GM13977 (cell line): ENCODE measurements at places on chromosomes 3 and 15.

GRCh38 chr15:64643685-64644084 lies 131.7 kb downstream of the RBPMS2 start:
- DNase-seq: no peak

- DNase-seq: no peak
Measured at GRCh38 chr3:157360044-157360443, 76.6 kb upstream of the PTX3 start.

DNA sequence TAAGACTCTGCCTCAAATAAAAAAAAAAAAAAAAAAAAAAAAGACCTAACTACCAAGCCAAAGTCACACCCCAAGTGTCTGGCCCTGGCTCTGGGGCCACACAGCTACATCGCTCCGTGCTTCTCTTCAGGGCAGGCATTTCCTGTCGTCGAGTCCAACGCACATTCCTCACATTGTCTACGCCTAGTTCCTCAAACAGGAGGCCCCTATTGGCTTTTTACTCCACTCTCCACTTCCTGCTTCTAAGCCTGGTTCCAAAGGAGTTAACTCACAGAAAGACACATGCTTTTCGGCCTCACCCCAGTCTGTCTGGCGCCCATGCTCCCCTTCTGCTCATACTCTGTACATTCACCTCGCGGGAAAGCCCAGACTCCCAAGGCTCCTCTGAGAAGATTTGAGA lies 28.8 kb downstream of the KNG1 start:
- no peak for DNase-seq

- DNase-seq: no peak
Measured at GRCh38 chr15:26280281-26280680, 417.2 kb upstream of the ATP10A start.

DNA sequence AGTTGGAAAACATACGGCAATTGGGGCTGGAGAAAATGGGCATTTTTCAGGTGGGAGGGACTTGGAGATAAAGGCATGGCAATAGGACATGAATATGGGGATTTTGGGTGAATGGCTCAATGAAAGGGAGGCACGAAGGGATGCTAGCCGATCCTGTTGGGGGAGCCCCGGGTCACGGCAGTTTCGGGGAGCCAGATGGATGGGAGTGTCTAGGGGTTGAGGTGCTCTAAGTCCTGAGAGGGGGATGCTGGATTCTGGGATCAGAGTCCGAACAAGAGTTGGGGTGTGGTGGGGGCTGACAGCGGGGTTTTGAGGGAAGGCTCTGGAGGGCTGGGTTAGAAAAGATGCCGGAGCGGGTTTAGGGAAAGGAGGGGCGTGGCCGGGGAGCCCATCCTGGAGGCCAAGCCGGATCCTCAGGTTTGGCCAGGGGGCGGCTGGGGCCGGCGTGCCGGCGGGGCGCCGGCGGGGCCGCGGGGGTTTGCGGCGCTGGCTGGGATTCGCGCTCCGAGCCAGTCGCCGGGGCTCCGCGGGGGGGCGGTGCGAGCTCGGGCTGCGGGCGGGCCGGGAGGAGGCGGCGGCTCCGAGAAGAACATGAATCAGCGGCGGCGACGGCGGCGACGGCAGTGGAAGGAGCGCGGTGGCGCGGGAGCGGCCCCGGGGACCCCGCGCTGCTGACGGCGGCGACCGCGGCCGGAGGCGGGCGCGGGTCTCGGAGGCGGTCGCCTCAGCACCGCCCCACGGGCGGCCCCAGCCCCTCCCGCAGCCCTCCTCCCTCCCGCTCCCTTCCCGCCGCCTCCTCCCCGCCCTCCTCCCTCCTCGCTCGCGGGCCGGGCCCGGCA lies at the start of gene TYRO3:
Gene TYRO3, plus strand, starts transcription at position 813 of the 839 bp plus-strand sequence. CDS start 46 bp downstream, outside the sequence.
- DNase-seq: peak; percentile 88

DNA sequence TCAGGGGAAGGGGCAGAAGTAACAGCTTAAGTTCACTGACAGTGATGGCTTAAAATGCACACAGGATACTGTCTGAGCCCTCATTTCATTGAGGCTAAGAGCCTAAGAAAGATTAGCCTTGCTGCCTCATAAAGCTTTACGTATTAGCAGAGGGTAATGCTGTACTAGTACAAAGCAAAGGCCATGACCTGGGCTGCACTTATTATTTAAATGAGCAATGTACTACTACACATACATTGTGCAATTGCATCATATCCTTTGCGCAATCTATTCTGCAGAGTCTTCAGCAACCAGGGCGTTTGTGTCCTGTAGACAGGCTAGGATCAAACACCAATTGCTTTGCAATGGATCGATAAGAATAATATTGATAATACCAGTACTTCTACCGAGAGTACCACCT lies 221.8 kb downstream of the TPRG1 start:
- no peak for DNase-seq

DNA sequence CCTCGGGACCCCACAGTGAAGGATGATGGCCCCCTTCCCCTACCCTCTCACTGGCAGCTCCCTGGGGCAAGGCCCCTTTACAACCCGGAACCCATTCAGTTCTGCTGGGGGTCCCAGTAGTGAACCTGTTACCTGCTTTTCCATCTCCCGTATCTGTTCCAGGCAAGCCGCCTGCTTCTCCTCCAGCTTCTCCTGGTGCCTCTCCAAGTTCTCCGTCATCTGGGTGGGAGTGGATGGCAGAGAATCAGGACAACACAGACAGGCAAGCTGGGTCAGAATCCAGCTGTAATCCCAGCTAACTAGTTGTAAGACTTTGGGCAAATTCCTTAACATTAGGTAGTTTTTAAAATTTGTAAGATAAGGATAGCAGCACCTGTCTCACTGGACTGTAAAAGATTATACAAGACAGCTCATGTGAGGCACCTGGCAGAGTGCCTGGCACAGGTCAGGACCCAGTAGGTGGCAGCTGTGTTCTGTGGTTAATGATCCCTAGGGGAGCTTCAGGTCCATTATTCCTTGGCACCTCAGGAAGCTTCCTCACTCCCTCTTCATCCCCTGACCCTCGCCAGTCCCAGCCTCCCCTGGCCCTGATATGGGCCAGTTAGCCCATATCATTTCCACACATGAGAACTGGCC lies 6.4 kb upstream of the ANKRD63 start:
- no peak for DNase-seq

DNA sequence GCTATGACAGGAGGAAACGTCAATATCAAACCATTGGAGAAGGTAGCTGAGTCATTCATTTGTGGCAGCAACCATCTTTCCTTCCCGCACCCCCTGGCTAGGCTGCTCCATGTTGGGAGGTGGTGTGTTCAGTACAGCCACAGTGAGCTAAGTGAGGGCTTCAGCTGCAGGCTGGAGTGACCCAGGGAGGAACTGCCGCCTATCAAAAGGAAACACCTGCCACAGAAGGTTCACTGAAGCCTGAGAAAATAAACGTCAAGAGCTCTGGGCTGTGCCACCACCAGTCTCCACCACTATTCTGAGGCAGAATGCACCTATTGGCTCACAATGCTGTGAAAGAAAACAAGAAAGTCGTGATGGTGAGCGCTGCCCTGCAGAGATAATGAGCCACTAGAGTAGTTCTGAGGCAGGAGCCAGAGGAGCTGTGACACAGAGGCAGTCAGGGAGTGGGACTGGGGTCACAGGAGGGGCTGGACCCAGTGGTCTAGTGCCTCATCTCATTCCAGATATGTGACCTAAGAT lies 34.8 kb upstream of the CD47 start:
- no peak for DNase-seq

GRCh38 chr3:10512687-10513086 lies 7.3 kb upstream of the ATP2B2 start:
- no peak for DNase-seq

DNA sequence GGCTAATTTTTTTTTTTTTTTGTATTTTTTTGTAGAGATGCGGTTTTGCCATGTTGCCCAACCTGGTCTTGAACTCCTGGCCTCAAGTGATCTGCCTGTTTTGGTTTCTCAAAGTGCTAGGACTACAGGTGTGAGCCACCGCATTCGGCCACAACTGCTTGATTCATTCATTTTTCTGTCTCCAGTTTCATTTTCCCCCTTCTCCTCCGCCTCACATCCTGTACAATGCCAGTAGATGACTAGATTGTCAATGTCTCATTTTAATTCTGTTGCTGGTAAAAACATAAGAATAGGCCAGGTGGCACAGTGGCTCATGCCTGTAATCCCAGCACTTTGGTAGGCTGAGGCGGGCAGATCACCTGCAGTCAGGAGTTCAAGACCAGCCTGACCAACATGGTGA lies 12.0 kb upstream of the ZNF592 start:
- peak; percentile 77 for DNase-seq

GRCh38 chr3:63976872-63977200 lies 46.5 kb downstream of the PSMD6 start:
- no peak for DNase-seq

GRCh38 chr15:89155656-89156055 lies 65.7 kb downstream of the RLBP1 start:
- DNase-seq: no peak

GRCh38 chr15:31510057-31510456 lies 183.4 kb downstream of the KLF13 start:
- no peak for DNase-seq

DNA sequence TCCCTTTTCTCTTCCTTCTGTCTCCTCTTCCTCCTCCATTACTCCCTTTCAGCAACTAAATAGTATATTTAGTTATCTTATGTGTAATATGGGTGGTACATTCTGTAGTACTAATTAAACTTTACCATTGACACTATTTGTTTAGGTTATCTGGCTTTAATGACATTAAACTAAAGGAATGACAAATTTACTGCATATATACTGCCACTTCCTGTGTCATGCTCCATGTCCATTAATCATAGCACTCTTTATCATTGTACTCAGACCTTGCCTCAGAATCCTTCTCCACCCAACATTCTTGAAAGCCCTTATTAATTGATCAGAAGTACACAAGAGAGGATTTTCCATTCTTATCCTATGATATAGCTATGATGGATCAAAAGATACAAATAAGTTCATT lies 244.2 kb downstream of the NAALADL2 start:
- DNase-seq: no peak

DNA sequence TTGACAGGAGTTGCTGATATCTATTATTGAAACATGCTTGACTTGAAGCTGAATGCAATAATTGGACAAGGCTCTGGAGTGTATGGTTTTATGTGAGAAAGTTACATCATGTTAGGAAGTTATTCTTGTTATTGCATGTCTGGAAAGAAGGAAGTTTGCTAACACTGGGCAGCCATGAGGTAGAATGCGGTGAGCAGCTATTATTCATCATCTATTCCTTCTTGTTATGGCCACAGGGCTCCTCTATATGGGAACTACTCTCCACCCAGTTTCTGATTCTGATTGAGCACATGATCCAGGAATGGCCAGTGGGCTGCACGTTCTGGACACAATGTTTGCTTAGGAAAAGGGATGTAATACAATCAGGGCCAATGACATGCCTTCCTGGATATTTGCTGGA lies 37.8 kb upstream of the SCN5A start:
- no peak for DNase-seq

- no peak for DNase-seq
Measured at GRCh38 chr15:63420333-63420747, 38.7 kb upstream of the CA12 start.

GRCh38 chr3:49600781-49601180 lies 46.5 kb downstream of the BSN start:
- no peak for DNase-seq

GRCh38 chr3:63324621-63325020 lies 46.5 kb downstream of the SYNPR start:
- DNase-seq: no peak

GRCh38 chr3:48435774-48436476 lies 4.0 kb downstream of the CCDC51 start:
- DNase-seq: peak; percentile 87

DNA sequence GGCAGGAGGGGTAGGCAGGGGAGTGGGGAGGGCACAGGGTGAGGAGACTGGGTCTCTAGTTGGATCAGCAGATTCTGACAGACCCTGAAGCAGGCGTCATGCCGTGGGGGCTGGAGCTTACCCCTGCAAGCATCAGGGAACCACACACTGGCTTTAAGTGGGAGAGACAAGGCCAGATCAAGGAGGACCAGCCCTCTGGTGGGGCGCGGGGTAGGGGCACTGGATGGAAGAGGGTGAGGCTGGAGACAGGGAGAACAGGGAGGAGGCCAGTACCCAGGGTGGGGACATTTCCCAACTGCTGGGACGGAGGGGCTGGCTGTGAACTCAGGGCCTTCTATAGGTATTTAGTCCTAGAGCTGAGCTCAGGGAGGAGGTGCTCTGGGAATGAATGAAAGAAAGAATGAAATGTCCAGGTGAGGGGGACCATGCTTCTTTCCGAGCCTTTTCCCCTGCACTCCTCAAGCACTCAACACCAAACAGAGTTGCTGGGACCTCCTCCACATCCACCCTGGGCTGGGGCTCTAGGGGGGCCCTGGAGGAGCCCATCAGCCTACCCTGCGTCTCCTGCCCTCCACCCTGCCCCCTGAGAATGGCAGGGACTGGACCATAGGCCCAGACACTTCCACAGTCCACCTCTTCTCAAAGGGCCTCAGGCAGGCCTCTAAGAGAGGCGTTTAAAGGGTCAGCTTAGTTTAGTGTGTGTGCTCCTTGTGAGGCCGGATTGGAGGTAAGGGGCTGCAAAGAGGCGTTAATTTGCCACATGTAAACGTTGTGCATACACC lies 49.0 kb upstream of the FGD5 start:
- DNase-seq: no peak

DNA sequence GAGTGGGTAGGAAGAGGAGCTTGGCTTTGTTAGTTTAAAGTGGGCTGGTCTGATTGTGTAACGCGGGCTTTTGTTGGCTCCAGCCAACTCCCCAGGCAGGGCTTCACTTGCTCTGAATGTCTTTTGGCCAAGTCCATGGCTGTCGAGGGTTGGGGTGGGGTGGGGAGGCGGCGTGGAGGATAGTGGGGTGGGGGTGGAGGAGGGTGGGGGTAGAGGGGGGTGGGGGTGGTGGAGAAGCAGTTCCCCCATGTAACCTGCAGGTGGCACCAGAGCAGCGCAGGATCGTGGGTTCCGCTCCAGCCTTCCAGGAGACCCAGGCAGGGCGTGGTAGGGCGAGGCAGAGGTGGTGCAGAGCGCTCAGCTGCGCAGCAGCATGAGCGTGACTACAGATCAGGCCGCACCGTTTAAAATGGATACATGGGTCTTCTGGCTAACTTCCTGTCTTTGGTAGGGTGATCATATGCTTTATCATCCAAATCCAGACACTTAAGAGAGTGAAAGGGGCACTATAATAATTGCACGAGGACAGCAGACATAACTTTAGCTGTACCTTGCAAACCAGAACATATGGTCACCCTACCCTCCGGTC lies 28.3 kb downstream of the GOLGA6A start:
- peak; percentile 74 for DNase-seq

- DNase-seq: no peak
Measured at GRCh38 chr3:37218206-37218605, 43.8 kb upstream of the LRRFIP2 start.

DNA sequence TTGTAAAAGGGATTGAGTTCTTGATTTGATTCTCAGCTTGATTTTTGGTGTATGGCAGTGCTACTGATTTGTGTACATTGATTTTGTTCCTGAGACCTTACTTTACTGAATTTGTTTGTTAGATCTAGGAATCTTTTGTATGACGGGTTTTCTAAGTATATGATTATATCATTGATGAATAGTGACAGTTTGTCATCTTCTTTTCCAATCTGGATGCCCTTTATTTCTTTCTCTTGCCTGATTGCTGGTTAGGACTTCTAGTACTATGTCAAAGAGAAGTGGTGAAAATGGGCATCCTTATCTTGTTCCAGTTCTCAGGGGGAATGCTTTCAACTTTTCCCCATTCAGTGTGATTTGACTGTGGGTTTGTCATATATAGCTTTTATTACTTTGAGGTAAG lies 103.0 kb downstream of the DOCK3 start:
- DNase-seq: no peak
